ENCODE measurements at places on chromosomes 6 and 20.
A peak's percentile ranks its signal among the peaks of the same experiment; 100 is the strongest.

GRCh38 chr6:100465701-100466409 is 1.1 kb upstream of the SIM1 start:
- no peak for DNase-seq

DNA sequence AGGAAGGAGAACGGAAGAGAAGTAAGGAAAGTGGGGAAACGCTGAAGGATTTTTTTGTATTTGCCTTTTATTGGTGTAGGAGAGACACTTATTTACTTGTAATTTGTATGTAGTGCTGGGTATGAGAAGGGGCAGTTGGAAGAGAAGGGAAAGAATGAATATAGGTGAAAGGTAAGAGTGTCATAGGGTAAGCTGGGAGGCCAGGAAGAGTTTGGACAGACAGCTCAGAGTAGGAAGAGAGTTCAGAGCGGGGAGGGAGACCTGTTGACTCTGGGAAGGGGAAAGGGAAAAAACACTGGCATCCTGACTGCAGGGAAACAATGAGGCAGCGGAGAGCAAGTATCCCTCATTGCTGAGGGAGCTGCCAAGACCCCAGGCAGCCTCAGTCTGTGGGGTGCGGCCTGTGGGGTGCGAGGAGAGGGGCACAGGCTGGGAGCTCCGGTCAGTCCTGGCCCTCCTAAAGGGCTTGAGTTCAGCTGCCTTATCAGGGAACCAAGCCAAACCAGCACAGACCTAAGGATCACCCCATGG is 3.1 kb downstream of the TRAF3IP2 start:
- no peak for DNase-seq

DNA sequence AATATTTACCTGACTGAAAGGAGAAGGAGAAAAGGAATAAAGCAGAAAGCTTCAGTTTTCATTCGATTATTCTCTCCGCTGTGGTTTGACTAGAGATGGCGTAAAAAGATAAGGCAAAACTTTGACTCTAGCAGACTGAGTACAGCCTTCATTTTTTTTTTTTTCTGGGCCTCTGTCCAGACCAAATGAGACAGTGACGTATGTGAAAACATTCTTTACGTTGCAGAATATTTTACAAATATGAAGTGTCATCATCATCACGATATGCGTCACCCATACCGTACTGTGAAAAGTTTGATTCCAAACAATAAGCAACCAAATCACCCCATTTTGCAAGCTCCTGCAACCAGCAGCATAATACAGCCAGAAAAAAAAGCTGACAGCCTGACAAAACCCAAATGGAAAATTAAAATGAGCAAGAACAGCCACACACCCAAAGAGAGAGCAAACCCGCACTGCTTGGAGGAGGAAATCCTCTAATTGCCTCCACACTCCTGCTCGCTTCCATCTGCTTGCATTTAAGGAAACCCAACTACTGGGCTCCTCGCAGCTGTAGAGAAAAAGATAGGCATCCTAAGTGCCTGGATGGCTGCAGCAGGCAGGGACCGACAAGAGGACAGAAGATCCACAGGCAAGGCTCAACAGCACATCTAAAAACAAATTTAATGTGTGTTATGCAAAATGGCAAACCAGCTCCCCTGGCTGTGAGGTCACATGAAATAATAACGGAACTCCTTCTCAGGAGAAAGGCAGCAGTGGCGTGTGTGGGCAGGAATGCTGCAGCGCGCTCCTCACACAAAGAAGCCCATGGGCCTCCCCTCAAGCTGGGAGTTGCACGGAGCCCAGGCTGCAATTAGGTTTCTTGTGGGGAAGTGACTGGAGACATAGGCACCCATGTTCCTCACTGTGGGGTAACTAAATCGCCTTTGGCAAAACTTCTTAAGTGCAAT is 113.1 kb downstream of the FYN start:
- no peak for DNase-seq

DNA sequence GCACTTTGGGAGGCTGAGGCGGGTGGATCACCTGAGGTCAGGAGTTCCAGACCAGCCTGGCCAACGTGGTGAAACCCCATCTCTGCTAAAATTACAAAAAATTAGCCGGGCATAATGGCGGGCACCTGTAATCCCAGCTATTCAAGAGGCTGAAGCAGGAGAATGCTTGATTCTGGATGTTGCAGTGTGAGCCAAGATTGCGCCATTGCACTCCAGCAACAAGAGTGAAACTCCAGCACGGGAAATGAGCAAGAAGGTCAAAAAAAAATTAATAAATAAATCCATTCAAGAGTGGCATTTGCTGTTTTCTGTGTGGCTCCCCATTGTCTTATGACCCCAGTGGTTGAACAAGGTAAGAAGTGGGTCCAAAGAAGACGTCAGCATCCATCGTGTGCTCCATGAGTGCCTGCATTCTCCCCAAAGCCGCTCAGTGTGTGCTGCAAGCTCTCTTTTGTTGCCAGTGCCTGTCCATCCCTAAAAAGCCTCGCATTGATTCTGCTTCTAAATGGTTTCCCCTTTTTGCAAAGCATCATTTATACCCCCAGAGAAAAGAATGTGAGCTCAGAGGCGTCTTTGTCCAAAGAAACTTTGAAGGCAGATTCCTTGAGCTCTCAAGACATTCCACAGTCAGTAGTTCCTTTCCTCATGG is 38.8 kb upstream of the MAP3K4 start:
- no peak for DNase-seq

DNA sequence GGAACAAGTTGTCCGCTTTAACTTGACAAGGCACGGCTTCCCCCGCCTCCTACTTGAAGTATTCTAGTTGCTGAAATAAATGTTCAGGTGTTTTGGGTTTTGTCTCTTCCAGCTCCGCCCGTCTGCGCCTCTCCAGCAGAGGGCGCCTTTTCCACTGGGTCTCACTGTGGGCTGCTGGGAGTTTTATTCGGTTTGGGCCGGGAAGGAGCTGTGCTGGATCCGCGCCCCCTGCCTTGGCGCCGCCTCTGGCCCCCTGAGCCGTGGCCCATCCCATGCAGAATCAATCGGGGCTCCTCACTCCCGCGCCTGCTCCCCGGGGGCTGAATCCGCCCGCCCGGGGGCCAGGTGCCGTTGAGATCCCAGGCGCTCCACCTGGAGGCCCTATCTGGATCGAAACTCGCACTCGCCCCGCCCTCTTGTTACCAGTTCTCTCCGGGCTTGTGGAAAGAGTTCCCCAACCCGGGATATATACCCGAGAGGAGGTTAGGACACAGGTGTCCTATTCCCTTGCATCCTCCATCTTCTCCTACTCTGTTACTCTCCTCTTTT is 51.0 kb upstream of the TCF21 start:
- peak; percentile 65 for DNase-seq

Measured in stimulated activated CD4-positive, alpha-beta T cell treated with anti-CD3 and anti-CD28 coated beads, Interleukin-4, amount 100 ng/mL, for 1 hour (primary cell).